MCF 10A (cell line): ENCODE measurements at places on chromosomes 6 and 20.

DNA sequence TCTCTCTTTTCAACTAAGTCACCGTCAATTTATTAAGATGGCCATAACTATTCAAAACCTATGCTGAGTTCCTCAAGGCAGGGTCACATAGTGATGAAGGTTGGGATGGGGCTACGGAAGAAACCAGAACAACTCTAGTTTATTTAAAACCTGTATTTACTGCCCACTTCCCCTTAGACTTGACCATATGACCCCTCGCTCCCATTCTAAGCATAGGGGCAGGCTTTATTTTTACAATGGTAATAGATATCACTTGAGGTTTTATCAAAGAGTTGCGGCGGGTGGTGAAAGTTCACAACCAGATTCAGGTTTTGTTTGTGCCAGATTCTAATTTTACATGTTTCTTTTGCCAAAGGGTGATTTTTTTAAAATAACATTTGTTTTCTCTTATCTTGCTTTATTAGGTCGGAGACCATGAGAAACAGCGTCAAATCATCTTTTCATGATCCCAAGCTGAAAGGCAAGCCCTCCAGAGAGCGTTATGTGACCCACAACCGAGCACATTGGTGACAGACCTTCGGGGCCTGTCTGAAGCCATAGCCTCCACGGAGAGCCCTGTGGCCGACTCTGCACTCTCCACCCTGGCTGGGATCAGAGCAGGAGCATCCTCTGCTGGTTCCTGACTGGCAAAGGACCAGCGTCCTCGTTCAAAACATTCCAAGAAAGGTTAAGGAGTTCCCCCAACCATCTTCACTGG lies 5.5 kb downstream of the EDN1 start:
- peak overlapping the region; percentile 95 for H3K27ac ChIP-seq
- H3K4me1 ChIP-seq, result peaks cover 58% of the 10 kb centered on the region
- H3K27me3 ChIP-seq, result no peaks in the 10 kb centered on the region
- DNase-seq, result no peak

GRCh38 chr20:6632187-6632586 lies 135.3 kb upstream of the BMP2 start:
- H3K4me1 ChIP-seq, result peaks cover 17% of the 10 kb centered on the region
- H3K36me3 ChIP-seq, result no peaks in the 10 kb centered on the region
- H3K27ac ChIP-seq, result no peak overlapping the region
- no peaks in the 10 kb centered on the region for H3K27me3 ChIP-seq
- DNase-seq, result peak; percentile 20

- H3K4me1 ChIP-seq, result peaks cover 7% of the 10 kb centered on the region
- H3K4me3 ChIP-seq, result no peak overlapping the region
- H3K27me3 ChIP-seq, result no peaks in the 10 kb centered on the region
- no peak for DNase-seq
Measured at GRCh38 chr6:101534821-101535220, 141.3 kb downstream of the GRIK2 start.

GRCh38 chr20:25465243-25466135 lies 58.0 kb downstream of the GINS1 start:
- H3K27me3 ChIP-seq, result peaks cover 12% of the 10 kb centered on the region
- no peak overlapping the region for H3K4me3 ChIP-seq
- no peak for DNase-seq
- H3K27ac ChIP-seq, result no peak overlapping the region

DNA sequence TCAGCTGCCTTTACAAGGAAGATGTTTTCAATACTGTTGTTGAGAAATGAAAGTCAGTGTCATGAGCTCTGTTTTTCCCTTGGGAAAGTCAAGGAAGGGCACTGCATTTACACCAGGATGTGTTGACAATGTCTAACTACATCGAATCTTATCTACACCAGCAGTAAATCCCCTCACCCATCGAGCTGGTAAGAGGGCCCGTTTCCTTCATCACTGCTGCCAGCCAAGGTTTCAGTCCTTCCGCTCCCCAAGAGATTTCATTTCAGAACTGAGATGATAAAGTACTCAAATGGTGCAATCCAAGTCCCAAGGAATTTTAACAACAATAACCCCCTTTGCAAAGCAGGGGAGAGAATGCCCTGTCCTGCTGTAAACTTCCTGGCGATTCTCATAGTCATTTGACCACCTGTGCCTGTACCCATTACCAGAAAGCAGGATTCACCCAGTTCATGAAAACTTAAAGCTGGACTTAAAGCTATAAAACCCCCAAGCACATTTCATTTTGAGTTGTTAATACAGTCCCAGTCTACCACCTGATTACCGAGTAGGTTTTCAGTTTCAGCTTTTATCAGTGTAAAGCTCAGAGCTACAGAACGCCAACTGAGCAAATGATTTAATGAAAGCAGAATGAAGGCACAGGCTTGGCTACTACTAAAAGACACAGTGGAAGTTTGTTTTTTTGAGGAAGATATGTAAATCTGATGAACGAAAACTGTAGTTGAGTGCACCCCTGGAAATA lies 122.5 kb upstream of the TAB2 start:
- H3K27me3 ChIP-seq, result no peaks in the 10 kb centered on the region
- no peak overlapping the region for H3K27ac ChIP-seq
- no peaks in the 10 kb centered on the region for H3K36me3 ChIP-seq
- no peak overlapping the region for H3K4me3 ChIP-seq
- no peak for DNase-seq
- H3K4me1 ChIP-seq, result no peaks in the 10 kb centered on the region

- H3K27me3 ChIP-seq, result no peaks in the 10 kb centered on the region
- no peaks in the 10 kb centered on the region for H3K36me3 ChIP-seq
- no peak overlapping the region for H3K27ac ChIP-seq
Measured at GRCh38 chr6:153096792-153097191, 34.3 kb downstream of the RGS17 start.

GRCh38 chr6:168815229-168815628 lies 374.2 kb downstream of the SMOC2 start:
- no peaks in the 10 kb centered on the region for H3K36me3 ChIP-seq
- H3K4me3 ChIP-seq, result no peak overlapping the region
- DNase-seq, result peak; percentile 25
- H3K27ac ChIP-seq, result no peak overlapping the region

- H3K27me3 ChIP-seq, result peaks cover 37% of the 10 kb centered on the region
- no peak for DNase-seq
- no peaks in the 10 kb centered on the region for H3K4me1 ChIP-seq
- no peak overlapping the region for H3K27ac ChIP-seq
- no peaks in the 10 kb centered on the region for H3K36me3 ChIP-seq
Measured at GRCh38 chr20:58045579-58045978, 182.9 kb downstream of the ANKRD60 start.

GRCh38 chr20:25356271-25356933 lies 34.2 kb downstream of the ABHD12 start:
- no peak for DNase-seq
- H3K4me1 ChIP-seq, result no peaks in the 10 kb centered on the region
- no peaks in the 10 kb centered on the region for H3K27me3 ChIP-seq
- no peaks in the 10 kb centered on the region for H3K36me3 ChIP-seq
- no peak overlapping the region for H3K27ac ChIP-seq

DNA sequence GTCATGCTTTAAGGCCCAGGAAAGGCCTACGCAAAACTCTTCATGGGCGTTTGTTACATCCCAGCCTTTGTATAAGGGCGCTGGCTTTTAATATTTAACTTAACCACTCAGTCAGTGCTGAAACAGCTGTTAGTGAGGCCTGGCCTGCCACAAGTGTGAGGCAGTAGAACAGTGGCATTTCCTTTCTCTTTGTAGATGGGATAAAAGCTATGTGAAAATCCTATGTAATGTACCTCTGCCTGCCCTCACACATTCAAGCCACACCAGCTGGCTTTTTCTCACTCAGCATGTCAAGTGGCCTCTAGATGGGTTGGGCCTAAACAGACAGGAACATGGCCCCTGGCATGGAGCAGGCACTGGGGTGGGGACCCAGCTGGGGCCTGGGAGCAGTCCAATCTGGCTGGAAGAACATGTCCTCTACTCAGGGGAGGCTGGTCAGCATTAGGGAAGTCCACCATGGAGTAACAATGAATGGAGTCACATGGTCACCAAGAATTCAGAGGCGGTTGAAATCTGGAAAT lies 20.7 kb downstream of the CGA start:
- peaks cover 3% of the 10 kb centered on the region for H3K4me1 ChIP-seq
- DNase-seq, result no peak

- no peaks in the 10 kb centered on the region for H3K4me1 ChIP-seq
- DNase-seq, result no peak
- peaks cover 24% of the 10 kb centered on the region for H3K27me3 ChIP-seq
- no peak overlapping the region for H3K4me3 ChIP-seq
Measured at GRCh38 chr20:54364919-54365318, 110.5 kb upstream of the DOK5 start.

DNA sequence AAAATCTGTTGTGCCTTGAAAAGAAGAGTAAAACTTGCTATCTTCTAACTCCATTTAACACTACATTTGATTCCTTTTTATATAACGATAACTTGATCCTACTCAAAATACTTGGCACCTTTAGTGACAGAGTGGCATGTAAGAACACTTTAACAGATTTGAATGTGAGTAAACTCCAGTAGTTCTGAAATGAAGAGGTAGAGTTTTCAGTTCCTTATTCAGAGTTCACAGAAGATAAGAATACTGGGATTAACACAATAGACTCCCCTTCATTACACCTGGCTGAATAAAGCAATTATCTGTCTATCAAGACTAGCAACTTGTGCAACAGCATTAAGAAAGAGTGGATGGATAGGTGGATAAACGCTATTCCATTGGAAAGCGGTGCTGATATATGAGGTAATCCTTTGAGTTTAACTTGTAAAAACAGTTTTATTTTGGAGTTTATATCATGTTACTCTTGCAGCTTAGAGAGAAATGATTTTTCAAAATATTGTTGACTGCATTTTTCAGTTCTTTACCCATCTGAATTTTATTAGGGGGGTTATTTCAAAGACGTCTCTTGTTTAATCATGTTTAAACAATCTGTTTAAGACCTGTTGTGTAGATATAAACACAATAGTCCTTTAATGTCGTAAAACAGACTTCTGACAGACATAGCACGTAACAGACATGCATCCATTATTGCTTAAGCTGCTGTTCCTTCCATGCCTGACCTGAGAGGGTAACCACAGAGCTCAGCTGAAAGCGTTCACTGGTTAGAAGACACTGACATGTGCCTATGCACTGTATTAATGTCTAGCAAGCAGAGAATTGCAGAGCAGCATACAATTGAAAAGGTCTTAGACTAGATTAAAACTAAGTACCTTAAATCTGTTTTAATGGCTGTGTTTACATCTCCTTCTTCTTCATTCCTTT lies 102.4 kb upstream of the SUPT3H start:
- H3K4me3 ChIP-seq, result no peak overlapping the region
- H3K27me3 ChIP-seq, result no peaks in the 10 kb centered on the region
- no peak overlapping the region for H3K27ac ChIP-seq
- H3K36me3 ChIP-seq, result peaks cover 6% of the 10 kb centered on the region

GRCh38 chr20:45374101-45374467 lies 4.0 kb downstream of the TP53TG5 start:
- H3K27ac ChIP-seq, result no peak overlapping the region
- H3K4me1 ChIP-seq, result peaks cover 5% of the 10 kb centered on the region
- H3K4me3 ChIP-seq, result peak overlapping the region; percentile 40
- DNase-seq, result no peak

DNA sequence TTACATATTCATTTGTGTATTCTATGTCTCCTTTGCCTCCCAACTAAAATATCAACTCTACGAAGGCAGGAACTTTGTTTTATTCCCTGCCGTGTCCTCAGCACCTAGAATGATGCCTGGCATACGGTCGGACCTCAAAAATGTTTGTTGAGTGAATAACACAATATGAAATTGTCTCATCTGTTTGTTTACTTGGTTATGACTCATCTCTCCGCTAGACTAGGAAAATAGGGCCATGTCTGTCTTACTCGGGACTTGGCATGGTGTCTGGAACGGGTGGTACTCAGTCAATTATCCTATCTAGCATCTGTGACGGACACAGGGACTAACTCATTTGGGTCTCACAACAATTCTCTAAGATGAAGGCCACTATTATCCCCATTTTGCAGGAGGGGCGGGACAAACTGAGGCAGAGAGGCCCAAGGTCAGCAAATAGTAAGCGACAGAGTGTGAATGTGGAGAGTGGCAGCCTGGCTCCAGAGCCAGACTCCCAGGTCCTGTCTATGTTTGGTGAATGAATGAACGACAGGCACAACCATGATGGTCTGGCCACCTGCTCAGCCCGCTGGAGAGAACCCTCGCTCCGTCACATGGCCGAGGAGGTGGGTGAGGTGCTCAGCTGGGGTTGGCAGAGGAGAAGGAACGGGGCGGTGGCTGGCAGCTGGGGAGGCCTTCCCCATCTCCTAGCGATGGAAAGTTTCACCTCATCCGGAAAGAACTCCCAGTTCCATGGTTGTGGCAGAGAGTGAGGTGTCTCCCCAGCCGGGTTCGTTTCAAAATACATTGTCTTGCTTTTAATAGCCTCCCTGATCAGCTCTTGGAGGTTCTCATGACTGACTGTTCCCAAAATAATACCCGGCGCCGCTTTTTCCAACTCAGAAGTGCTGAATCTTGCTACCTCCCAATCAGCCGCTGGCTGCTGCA lies 27.6 kb upstream of the NFATC2 start:
- peaks cover 20% of the 10 kb centered on the region for H3K4me1 ChIP-seq
- no peak overlapping the region for H3K4me3 ChIP-seq
- H3K27ac ChIP-seq, result no peak overlapping the region
- peaks cover 14% of the 10 kb centered on the region for H3K27me3 ChIP-seq
- peak; percentile 58 for DNase-seq

DNA sequence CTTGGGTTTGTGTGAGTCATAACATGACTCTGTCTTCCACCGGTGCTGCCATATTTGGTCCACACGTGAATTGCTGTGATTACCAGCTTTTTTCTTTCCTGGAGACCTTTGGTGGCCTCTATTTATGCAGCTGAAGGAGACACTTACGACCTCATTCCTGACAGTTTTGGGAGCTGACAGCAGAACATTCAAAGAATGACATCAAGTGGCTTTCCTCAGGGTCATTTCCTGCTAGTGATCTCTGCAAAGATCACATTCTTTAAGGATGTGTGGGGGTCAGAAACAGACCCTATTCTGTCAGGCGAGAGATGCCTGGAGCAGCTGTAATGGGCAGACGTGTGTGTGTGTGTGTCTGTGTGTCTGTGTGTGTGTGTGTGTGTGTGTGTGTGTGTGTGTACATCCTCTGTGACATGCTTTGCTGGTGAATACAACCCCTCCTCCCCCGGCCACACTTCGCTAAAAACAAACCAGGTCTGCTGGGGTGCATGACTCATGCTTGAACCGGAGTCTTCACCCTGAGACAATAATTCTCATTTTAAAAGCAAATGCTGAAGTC lies 115.6 kb downstream of the TMEM170B start:
- no peaks in the 10 kb centered on the region for H3K27me3 ChIP-seq
- H3K36me3 ChIP-seq, result no peaks in the 10 kb centered on the region
- H3K27ac ChIP-seq, result no peak overlapping the region
- H3K4me3 ChIP-seq, result no peak overlapping the region
- DNase-seq, result peak; percentile 59

DNA sequence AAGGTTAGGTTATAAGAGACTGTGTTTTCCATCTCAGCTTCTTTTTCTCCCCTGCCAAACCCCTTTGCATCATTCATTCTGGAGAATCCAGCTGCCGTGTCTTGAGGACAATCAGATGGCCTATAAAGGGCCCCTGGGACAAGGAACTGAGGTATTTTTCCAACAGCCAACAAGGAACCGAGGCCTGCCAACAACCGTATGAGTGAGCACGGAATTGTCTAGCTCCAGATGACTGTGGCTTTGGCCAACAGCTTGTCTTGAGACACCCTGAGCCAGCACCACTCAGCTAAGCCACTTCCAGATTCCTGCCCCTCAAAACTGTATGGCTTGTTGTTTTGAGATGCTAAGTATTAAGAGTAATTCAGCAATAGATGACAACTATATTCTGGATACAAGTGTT lies 433.7 kb upstream of the HSF2 start:
- no peaks in the 10 kb centered on the region for H3K4me1 ChIP-seq
- no peak overlapping the region for H3K27ac ChIP-seq
- DNase-seq, result no peak
- no peaks in the 10 kb centered on the region for H3K36me3 ChIP-seq
- H3K27me3 ChIP-seq, result no peaks in the 10 kb centered on the region
